Head of caudate nucleus (tissue), 42 donors: ENCODE measurements at places on chromosomes 7 and 10.

DNA sequence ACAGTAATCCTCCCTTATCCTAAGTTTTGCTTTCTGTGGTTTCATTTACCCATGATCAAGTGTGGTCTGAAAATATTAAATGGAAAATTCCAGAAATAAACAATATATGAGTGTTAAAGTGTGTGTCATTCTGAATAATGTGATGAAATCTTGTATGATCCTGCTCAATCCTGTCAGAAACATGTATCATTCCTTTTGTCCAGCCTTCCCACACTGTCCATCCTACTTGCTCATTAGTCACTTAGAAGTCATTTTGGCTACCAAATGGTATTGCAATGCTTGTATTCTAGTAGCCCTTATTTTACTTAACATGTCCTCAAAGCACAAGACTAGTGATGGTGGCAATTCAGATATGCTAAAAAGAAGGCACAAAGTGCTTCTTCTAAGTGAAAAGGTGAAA is 1211.2 kb upstream of the SORCS1 start:
- no peak for DNase-seq

- DNase-seq, result no peak
Measured at GRCh38 chr10:79391231-79392019, 44.2 kb downstream of the PPIF start.

- DNase-seq, result peak; percentile 52
Measured at GRCh38 chr7:4682621-4683042, 537 bp downstream of the FOXK1 start.

GRCh38 chr10:8017277-8017676 is 37.2 kb upstream of the GATA3 start:
- no peak for DNase-seq

DNA sequence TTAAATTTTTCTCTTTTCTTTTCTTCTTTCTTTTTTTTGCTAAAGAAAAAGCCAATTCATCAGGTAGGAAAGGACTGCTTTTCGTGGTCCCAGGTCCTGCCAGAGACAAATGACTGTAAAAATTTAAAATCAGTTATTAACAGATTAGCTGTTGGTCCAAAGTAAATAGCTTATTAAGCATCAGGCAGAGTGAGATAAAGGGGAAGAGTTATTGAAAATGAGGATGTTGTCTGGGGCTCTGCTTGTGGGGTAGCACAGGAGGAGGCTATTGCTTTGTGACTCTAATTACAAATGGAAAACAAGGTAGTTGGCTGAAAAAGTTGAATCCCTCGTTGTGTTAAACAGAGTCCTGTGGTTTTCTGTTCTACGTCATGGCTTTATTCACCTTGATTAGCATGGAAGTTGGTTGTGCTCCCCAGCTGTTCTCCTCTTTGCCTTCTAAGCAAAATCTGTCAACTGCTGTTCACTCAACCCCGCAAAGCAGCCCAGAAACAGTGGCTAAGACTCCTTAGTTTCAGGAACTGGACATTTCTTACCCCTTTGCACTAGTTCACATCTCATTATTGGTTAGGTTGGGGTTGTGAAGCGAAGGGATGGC is 128.9 kb downstream of the SNX10 start:
- DNase-seq, result no peak

DNA sequence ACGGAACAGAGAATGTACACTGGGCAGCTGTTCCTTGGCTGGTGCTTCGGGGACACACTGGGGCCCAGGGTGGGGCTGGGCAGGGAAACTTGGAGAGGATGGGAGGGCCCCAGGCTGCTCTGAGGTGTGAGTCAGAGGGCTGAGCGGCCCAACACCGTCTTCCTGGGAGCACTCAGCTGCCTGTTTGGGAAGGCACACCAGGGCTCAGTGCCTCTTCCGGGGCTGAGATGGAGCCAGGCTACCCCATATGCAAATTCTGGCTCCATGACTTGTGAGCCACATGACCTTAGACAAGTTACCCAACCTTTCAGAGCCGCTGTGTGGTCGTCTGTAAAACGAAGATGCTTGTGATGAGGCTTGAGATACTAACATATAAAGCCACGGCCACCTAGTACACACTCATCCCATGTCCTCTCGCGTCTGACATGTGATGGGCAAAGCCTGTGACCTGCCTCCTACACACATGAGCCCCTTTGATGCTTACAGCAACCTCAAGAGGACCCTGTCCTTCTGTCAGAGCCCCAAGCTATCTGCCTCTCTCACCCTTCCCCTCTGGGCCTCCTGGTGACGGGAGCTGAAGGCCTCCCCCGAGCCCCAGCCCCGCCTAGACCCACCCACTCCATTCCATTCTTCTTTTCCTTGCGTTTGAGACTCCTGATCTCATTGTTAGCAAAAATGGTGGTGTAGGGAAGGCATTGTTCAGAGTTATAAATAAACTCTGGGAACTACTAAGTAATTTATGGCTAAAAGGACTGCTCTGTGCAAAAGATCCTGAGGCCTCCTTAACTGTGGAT is 26.1 kb downstream of the KLRG2 start:
- no peak for DNase-seq
